Kidney epithelial cell (primary cell): ENCODE measurements at places on chromosomes 7 and 10. TPM values are rescaled to one million over a fixed set of nuclear protein-coding genes. Genes with fewer than 3 reads are reported as not detected.

DNA sequence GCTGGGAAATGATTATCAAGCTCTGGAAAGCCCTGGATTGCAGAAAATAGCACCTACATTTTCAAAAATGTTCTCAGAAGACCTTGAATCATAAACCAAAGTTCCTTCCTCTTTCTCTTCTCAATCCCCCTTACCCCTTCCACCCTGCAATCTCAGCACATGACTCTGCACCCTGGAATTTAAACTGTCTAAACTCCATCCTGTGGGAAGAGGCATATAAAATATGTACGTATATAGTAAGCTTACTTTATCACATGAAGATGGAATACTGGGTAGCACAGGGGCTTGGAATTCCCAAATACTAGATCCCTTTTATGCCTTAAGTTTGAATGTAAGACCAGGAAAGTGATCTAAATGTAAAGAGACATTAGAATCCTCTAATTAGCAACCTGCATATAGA is 7.7 kb downstream of the AGMO start:
- DNase-seq = no peak

- DNase-seq = no peak
Observed at GRCh38 chr10:3805201-3805790, 20.3 kb upstream of the KLF6 start.

Gene SH3PXD2A
- 12.0 and 12.2 TPM in 2 replicates for total RNA-seq

Gene IL15RA
- 23.1 and 23.6 TPM in 2 replicates for total RNA-seq

Gene SYPL1
- 67.9 and 69.0 TPM in 2 replicates for total RNA-seq

DNA sequence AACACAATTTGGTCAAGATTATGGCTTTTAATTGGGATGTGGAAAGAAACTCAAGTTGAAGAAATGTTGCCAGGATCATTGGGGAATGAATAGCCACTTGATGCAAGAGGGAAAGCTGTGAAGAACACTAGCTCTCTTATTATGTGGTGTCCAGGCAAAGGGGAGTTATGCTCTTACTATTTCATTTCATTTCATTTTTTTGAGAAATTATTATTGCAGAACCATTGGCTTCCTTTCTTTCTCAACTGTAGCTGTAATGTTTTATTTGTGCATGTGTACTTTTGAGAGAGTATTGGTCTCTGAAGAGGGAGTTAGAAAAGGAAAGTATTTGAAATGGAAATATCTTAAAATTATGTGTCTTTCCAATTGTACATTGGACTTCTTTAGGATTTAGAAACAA is 312.6 kb upstream of the BMPER start:
- DNase-seq = no peak

GRCh38 chr7:44772440-44772839 is 23.8 kb downstream of the ZMIZ2 start:
- DNase-seq = no peak

Gene UCMA
- not detected in 2 replicates for total RNA-seq

DNA sequence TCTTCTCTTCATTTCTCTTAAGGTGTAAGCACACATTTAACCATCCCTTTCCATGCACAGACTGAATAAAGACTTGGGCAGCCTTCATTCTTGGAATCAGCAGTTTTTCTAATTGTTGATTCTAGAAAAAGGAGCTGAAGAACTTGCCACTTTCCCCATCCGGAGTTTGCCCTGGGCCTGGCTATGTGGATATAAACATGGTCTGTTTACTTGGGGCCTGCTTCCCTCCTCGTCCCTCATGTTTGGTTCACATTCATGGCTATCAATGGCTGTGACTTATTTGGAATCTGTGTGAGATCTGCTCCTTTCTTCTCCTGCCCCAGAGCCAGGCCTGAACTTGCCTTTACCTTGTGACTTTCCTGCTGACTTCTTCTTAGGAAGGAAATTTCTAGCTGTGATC is 199.3 kb downstream of the LRMDA start:
- DNase-seq = no peak

Gene ASZ1
- not detected in 2 replicates for total RNA-seq

Gene FAM25C
- 7.0 and 36.4 TPM in 2 replicates for total RNA-seq

- DNase-seq = no peak
Observed at GRCh38 chr7:130400120-130400572, 19.9 kb downstream of the CPA1 start.

Gene TAS2R41
- total RNA-seq = not detected in 2 replicates

- DNase-seq = no peak
Observed at GRCh38 chr7:128937647-128938543, at the start of gene IRF5. Gene IRF5 (plus strand): TSS chr7:128937927. CDS start chr7:128942082, 4,155 bp downstream.

- no peak for DNase-seq
Observed at GRCh38 chr10:132910901-132911785, 31.2 kb downstream of the CFAP46 start.

GRCh38 chr7:131235489-131236317 is 92.0 kb upstream of the MKLN1 start:
- peak; percentile 98 for DNase-seq

Gene CALY
- total RNA-seq = 0.96 TPM in 1 of 2 replicates, not detected in the other

GRCh38 chr10:24813856-24814255 is 90.2 kb upstream of the ARHGAP21 start:
- no peak for DNase-seq

DNA sequence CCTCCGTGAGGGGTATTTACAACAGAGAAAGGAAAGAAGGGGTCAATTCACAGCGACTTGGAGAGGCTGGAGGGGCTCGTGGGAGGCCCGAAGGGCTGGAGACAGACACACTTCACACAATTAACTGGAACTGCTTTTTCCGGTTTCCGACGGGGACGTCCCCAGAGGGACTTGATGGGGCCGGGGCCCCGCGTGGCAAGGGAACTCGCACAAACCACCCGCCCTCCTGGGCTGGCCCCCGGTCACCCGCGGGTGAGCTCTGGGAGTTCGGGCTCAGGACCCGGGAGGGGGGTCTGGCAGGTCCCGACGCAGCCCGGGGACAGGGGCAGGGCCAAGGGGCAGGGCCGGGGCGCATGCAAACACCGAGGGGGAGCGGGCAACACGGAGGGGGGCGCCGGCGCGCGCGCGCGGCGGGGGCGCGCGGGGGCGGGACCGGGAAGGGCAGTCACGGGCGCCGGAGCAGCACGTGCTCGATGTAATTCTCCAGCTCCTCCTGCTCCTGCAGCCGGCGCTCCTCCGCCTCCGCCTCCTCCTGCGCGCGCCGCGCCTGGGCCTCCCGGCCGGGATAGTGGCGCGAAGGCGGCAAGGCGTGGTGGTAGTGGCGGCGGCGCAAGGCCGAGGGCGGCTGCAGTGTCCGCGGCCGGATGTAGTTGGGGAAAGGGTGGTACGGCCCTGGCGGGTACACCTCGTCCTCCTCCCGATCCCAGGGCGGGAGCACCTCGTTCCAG is 2.7 kb downstream of the VGF start:
- DNase-seq = no peak

Gene CYP26C1
- 0.17 and 0.41 TPM in 2 replicates for total RNA-seq

Gene MYPN
- 0.04 TPM in 1 of 2 replicates, not detected in the other for total RNA-seq

DNA sequence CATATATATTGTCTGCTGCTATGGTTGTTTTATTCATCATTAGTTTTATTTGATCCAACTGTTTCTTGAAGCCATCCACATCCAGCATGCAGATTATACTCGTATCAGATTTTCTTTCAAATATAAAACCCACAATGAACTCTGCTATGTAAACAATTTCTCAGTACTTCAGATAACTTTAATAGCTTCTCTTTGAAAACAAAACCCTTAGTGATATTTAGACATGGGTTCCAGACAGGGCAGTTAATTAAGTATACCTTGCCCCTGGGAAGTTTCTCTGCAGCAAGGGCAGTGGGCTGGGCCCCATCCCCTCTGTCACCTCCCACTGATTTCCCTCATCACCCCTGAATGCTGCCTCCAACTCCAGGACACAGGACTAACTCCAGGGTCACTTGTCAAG is 104.3 kb downstream of the GFRA1 start:
- DNase-seq = no peak

GRCh38 chr7:98423043-98423442 is 22.2 kb upstream of the BAIAP2L1 start:
- no peak for DNase-seq

Gene CYP3A7
- not detected in 2 replicates for total RNA-seq

Gene FAM20C
- 39.1 and 43.3 TPM in 2 replicates for total RNA-seq

DNA sequence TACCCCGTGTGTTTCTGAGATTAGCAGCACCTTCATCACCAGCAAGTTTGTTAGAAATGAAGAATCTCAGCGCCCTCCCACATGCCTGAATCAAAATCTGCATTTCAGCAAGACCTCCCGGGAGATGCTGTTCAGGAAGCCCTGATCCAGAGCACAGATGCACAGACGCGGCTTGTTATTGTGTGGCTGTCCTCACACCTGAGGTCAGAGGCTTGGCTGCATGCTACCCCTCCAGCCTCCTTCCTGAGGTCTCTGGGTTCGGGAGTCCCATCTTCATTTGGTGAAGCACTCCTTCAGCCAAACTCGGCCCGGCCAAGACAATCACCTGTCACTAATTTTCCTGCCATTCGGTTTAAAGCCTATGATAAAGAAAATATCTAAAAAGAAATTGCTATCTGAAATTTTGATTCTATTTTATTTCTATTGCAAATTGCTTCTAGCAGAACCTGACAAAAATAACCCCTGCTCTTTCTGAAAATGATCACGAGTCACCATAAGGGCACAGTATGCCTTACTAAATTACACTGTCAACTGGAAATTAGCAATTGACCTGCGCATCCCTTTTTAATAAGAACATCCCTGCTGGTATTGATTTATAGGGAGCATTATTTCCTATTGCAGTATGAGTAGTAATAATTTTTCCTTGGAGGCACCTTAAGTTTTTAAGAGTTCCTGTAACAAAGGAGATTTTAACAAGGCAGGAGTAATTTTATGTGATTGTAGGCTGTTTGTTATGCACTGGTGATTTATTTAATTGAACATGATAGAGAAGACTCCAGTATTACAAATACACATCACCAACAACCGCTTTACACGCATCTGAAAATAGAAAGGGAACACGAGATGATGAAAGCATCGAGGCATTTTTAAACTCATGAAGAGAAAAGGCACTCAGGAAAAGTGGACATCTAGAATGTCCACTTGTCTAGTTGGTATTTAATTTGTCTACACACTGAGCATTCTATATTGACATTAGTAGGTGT is 49.5 kb downstream of the VSTM2A start:
- DNase-seq = no peak

- DNase-seq = no peak
Observed at GRCh38 chr10:124262234-124262865, 156.4 kb downstream of the OAT start.

- no peak for DNase-seq
Observed at GRCh38 chr7:116786791-116787443, 75.5 kb upstream of the CAPZA2 start.

DNA sequence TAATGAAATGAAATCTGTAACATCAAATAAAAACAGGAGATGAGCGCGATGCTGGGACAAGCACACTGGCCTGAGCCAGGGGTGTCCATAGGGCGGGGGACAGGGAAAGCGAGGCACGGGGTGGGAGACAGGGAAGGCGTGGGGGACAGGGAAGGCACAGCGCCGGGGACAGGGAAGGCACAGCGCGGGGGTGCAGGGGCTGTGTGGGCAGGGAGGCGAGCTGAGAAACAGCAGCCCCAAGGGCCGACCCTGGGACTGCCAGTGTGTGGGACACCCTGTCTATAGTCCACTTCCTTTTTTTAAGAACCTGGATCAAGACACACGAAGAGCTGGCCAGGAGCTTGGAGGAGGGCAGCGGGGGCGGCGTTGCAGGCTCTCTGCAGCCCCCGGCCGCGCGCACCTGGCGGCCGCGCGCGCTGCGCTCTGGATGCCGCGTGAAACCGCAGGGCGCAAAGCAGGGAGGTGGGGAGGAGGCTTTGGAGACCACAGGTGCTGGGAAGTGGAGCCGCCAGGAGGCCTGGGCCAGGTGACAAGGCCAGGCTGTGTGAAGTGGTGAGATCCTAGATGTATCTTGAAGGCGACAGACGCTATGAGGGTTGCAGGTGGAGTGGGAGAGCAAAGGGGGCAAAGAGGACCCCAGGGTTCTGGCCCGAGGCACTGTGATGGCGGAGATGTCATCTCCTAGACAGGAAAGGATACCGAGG is 157.7 kb downstream of the COBL start:
- no peak for DNase-seq

DNA sequence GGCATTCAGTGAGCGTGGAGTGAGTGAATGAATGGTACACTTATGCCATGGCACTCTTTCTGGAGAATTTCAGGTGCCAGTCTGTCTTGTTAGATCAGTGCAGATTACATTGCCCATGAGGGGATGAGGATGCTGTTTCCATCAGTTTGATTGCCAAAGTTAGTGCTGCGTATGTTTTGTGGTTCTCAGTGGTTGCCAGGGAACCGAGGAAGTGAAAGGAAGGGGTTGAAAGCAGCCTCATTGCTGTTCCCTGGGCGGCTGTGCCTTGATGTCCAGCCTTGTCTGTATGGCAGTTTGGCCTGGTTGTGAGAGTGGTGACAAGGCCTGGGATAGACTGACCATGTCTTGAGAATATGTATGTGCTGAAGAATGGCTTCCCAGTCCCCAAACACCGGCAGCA is 30.2 kb downstream of the WBP1L start:
- no peak for DNase-seq

Gene ZNF727
- 0.14 TPM in 1 of 2 replicates, not detected in the other for total RNA-seq

DNA sequence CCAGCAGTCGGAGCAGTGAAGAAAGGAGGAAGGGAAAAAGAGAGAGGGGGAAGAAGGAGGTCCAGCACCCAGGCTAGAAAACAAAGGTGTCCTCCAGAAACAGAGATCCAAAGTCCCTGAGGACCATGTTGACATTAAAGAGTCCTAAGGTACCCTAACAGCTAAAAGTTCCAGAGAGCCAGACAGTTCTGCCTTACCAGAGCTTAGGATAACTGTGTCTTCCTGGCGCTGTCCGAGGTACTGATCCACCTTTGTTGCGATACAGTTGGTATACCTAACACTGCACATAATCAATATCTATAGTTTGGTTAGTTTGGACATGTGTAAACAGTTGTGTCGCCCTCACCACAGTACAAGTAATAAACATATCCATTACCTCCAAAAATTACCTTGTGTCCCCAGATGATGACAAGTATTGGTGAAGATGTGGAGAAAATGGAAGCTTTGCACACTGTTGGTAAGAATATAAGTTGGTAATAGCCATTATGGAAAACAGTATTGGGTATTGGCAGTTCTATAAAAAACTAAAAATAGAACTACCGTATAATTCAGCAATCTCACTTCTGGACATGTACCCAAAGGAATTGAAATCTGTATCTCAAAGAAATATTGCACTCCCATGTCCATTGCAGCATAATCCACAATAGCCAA is 59.8 kb downstream of the GRID1 start:
- DNase-seq = no peak

DNA sequence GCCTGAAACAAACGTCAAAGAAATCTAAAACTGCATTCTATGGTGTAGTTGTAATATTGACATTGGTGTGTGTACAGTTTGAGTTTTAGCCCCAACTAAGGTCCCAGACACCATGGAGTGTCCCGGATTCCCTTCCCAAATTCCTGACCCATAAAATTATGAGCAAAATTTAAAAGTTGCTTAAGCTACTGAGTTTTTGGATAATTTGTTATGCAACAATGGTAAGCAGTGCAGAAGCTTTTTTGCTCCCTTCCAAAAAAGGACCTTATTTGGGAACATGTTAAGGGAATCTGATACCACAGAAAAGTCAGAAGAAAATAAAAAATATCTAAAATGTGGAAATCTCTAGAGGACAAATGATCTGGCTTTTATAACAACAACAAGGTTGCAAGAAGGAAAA is 63.3 kb upstream of the KMT2E start:
- no peak for DNase-seq

GRCh38 chr7:35613150-35613549 is 81.8 kb downstream of the HERPUD2 start:
- DNase-seq = no peak

Gene PIK3AP1
- 8.9 and 10.5 TPM in 2 replicates for total RNA-seq

Gene EN2
- 0.07 and 0.17 TPM in 2 replicates for total RNA-seq

Gene ECHDC3
- 31.6 and 35.1 TPM in 2 replicates for total RNA-seq

- no peak for DNase-seq
Observed at GRCh38 chr7:44244282-44244681, 43.5 kb downstream of the YKT6 start.
